ENCODE measurements at places on chromosomes 7 and 10.

DNA sequence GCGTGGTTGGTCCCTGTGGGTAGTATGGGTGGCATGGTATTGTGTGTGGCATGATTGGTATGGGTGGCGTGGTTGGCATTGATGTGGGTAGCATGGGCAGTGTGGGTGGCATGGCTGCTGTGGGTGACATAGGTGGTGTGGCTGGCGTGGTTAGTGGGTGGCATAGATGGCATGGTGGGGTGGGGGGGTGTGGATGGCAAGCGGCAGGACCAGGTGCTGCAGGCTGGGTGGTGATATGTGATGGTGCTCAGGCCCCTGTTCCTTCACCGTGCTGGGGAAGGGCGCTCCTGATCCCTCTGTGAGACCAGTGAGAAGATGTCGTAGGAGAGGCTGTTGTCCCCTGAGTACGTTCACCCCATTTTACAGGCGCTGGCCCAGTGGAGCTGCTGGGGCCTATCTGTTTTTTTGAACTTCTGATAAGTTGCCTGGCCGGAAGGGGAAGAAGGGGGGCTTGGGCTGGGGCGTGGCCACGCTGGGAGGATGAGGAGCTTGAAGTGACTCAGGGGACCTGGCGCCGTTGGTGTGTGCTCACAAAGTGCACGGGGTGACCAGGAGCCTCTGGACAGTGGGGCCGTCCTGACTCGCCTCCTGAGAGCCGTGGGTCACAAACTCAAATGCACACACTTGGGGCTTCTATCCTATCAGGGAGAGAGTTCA, 17.5 kb downstream of the INPP5A start:
- DNase-seq: no peak

DNA sequence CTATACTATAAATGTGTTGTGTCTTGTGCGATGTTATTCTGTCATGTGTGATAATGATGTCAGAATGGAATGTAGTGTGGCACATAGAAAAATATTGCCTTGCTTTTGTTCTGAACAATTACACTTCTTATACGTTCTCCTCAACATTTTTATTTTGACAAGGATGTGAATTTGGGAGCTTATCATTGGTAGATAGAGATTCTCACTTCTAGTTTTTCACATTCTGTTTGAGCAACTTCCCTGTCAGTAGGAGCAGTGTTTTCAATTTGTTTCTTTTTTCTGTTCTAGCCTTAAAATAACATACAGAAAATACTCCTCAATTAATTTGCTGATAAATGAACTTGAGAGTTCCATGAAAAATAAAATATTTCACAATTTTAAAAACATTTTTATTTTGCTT, 17.6 kb downstream of the SUN3 start:
- DNase-seq: no peak

DNA sequence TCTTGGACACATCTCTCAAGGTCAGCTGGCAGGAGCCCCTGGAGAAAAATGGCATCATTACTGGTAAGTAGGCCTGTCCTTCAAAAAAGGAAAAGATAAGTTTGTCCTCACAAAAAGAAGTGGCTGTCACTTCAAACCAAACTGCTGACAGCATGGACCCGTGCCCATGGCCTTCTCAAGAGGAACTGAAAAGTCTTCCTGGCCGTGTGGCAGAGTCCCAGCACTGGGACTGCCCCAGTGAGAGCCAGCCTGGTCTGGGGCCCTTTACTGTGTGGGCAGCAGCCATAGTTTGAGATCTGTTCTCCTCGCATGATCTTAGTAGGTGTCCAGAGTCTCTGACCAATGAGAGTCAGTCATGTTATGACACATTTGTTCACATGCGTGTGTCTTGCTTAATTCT, 614.2 kb upstream of the FOXK1 start:
- no peak for DNase-seq

- no peak for DNase-seq
These were observed 64.8 kb downstream of the PWWP2B start for GRCh38 chr10:132461683-132462231.

GRCh38 chr10:82190432-82191260, 315.7 kb downstream of the NRG3 start:
- no peak for DNase-seq

DNA sequence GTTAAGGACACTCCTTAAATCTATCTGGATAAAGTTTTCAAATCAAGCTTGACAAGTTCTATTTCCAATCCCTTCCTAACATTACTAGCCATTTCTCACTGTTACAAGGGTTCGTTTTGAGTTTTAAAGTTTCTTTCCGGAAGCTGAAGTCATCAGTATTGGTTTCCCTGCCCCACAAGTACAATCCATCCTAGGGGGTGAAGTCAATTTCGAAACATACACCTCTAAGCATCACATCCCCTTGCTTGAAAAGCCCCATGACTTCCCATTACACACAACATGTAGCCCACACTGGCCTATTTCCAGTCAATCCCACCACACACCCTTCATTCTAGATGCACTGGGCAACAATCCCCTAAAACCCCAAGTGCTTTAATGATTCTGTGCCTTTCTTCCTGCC, 13.0 kb downstream of the DPY19L1 start:
- no peak for DNase-seq

DNA sequence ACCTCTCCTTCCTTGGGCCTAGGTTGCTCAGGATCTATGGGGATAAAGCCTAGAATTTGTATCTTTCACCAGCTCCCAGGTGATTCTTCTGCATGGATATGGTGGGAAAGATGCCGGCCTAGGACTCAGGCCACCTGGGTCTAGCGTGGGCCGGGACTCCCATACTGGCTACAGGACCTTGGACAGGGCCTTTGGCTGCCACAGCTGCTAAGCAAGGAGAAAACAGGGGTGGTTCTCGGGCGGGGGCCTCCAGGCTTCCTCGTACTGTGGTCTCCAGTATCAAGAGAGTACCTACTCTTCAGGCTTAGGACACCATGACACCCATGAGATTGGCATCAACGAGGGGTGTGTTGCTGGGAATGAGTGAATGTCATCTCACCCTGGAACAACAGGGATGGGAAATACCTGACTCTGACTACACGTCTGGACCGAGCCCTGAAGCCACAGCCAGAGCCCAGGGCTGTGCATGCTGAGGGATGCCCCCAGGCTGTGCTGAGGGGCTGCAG, 120.3 kb upstream of the ADAM12 start:
- no peak for DNase-seq

DNA sequence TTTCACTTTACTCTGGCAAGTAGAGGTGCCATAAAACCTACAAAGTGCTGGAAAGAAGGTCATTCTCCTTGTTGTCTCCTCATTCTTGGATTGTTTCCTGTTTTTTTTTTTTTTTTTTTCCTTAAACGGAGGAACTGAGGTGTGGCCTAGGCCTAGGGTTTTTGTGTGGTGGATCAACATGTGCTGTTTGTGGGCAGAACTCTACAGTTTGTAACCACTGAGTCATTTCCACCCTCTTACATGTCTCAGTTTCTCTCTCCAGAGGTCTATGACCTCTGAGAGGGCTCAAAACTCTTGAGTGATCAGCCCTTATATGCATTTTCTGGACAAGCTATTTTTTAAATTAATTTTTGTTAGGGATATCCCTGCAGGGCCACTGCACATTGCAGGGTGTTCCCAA, 296.0 kb downstream of the PPP1R3A start:
- no peak for DNase-seq

- DNase-seq: no peak
These were observed 49.6 kb downstream of the BPGM start for GRCh38 chr7:134696261-134696660.

DNA sequence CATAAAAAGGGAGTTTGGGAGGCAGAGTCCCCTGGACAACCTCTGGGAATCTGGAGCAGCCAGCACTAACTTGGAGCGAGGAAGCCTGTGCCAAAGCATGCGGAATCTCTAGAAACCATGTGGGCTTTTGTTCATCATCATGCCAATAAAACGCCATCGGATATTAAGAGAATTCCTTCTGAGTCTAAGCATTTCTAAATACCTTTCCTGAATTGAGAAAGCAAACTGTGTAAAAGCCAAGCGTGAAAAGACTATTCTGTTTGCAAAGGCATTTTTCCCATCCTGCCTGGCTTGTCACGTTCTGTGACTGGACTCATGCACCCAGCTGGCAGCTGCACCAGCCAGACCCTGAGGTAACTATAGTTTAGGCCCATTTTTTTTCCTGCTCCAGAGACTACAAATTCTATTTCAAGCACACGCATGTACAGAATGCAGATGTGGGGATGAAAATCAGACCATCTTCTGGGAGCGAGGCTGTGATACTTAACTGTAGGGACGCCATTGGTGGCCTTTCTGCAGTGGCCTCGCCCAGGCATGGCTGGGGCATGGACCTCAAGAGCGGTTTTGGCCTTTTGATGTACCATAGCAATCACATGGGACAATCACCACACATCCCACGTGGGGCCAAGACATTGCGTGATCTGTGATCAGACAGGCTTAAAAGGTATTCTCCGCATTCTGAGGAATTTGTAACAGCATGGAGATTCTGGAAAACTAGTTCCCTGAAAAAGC, 218.9 kb downstream of the KIAA1217 start:
- no peak for DNase-seq

GRCh38 chr7:123305840-123306375, 106.1 kb upstream of the SLC13A1 start:
- no peak for DNase-seq

GRCh38 chr7:73842067-73842976, at the start of gene METTL27:
Gene METTL27, minus strand, starts transcription at chr7:73842516. Its CDS starts 376 bp downstream, at chr7:73842140.
- DNase-seq: peak; percentile 87

GRCh38 chr10:21299330-21299729, 226.2 kb downstream of the SKIDA1 start:
- DNase-seq: no peak

- DNase-seq: no peak
These were observed 85.0 kb downstream of the MPP7 start for GRCh38 chr10:28217848-28218247.

DNA sequence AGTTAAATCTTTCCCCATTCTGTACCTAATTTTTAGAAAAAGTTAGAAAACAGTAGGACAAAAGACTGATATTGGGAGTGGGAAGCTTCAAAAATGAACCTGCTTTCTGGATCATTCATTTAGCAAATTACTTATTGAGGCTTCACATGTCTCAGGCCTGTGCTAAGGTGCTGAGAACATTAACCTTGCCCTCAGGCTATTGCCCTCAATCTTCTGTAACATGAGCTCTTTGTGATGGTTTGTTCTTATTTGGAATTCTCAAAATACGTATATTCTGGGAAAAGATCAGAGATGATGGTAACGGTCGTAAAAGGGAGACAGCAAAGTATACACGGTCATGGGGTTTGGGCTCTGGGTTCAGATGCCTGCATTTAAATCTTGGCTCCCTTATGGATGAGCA, 39.5 kb upstream of the PRKG1 start:
- no peak for DNase-seq

DNA sequence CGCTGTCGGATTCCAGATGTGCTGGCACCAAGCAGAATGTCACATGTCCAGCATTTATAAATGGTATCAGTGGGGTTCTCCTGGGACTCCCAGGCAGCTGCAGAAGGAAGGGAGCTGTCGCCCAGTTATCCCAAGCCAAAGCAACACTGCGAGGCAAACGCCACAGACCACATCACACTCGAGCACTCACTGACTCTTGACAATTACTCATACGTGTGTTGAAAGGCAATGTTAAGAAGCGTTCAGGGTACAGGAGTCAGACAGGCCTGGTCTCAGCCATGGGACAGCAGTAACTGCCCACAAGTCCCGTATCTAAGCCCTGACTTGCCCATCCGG, 113.4 kb downstream of the DIP2C start:
- no peak for DNase-seq

GRCh38 chr10:99084161-99084560, 151.5 kb downstream of the HPSE2 start:
- DNase-seq: no peak

DNA sequence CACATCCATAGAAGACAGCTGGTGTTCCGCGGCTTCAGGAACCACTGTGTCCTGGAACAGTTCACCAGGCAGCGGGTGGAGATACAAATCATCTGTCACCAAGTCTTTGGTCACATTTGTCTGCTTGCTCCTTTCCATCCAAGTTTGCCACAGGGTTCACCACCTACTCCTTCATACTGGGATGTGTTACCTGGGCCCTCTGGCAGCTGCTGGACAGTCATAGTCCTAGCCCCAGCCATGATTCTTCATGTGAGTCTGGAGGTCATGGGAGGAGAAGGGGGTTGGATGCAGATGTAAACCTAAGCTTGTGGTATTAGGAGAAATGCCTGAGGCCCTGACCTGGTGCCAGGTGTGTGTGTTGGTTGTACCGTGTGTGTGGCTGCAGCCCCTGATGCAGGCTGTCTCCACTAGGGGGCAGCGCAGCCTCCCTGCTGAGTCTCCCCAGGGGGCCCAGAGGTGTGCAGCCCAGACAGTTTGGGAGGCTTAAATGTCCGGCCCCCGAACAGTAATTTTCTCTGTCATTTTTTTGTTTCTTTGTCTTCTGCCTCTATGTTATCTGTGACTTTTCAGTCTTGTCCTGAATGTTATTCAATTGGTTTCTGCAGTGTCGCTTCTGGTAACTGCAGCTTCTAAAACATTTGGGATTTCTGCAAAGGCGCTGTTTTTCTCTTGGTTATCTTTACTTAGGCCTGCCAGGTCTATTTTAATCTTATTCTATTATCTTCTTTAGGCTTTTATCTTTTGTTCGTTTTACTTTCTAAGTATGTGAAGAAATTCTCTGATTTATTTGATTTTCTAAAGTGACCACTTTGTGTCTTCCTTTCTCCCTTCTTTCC, 14.8 kb downstream of the NPS start:
- no peak for DNase-seq

DNA sequence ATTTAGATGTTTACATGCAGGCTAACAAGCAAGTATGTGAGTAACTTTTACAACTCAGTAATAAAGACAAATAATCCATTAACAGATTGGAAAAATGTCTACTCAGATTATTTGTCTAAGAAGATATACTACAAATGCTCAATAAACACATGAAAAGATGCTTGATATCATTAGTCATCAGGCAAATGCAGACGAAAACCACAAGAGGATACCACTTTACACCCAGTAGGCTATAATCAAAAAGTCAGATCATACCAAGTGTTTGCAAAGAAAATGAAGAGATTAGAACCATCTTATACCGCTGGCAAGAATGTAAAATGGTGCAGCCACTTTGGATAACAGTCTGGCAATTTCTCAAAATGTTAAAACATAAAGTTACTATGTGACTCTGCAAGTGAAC, 84.1 kb downstream of the MALSU1 start:
- DNase-seq: no peak

DNA sequence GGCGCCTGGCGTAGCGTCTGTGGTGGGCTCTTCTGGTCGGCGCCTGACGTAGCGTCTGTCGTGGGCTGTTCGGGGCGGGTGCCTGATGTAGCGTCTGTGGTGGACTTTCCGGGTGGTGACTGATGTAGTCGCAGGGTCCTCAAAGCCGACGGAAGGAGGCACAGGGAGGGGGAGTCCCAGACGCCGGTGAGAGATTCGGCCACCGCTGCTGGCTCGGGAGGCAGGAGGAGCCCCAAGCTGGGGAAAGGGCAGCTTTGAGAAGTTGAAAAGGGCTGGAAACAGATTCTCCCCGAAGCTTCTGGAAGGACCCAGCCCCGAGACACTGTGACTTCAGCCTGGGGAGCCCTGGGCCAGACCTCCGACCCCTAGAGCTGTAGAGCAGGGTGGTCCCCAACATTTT, 105.7 kb downstream of the DNAJB6 start:
- no peak for DNase-seq

- no peak for DNase-seq
These were observed 123.9 kb downstream of the DNAJB6 start for GRCh38 chr7:157460721-157461120.

- DNase-seq: no peak
These were observed 216.6 kb upstream of the YAE1 start for GRCh38 chr7:39349452-39350123.

- no peak for DNase-seq
These were observed 46.2 kb downstream of the RGS10 start for GRCh38 chr10:119496273-119496672.

- DNase-seq: no peak
These were observed 125.3 kb downstream of the DYNC1I1 start for GRCh38 chr7:95897557-95898251.

GRCh38 chr10:102405108-102405571, 9.6 kb downstream of the NFKB2 start:
- DNase-seq: no peak
